ENCODE measurements at places on chromosomes 6 and 20. TPM values are rescaled to one million over a fixed set of nuclear protein-coding genes. Genes with fewer than 3 reads are reported as not detected.

DNA sequence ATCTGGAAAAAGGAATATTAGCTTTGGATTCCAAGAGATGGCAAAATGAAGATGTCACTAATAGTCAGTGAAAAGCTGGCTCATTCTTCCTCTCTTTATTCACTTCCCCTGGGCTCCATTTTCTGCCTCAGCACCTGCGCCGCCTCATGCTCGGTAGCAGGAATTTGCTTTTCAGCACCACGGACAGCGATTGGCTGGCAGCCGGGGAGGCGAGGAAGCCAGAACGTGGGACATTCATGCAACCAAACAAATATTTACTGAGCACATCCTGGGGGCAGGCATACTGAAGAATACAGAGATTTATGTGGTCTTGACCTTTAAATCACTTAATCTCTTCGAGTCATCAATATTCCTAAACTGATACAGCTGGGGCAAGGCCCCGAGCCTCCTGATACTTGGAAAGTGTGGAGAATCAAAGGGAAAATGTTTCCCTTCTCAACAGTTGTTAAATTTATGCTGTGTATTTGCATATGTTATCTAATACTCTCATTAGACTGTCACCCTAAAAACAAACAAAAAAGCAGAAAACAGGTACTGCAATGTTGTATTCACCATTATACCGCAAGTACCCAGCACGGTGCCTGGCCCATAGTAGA is 12.1 kb upstream of the PDYN start:
- peak; percentile 29 for DNase-seq

DNA sequence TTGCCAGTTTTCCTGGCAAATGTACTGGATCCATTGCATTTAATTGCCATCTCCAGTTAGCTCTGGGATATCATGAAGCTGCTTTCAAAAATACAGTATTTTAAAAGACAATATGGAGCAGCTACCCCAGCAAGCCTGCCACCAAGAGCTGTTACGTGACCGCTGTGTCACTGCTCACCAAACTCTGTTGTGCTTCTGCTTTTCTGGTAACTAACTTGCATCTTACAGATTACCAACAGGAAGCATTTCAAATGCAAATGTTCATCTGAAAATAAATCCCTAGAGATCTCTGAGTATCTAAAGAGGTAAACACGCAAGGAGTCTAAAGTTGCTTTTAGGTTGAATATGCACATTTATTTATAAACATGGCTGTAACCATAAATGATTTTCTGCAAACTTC is 1008.3 kb downstream of the KIF16B start:
- no peak for DNase-seq

- DNase-seq = no peak
Observed at GRCh38 chr6:83546636-83547035, 34.3 kb downstream of the PRSS35 start.

GRCh38 chr20:63158352-63158751 is 57.6 kb downstream of the YTHDF1 start:
- no peak for DNase-seq

GRCh38 chr20:52963131-52963530 is 9.0 kb upstream of the TSHZ2 start:
- no peak for DNase-seq

GRCh38 chr6:118344014-118344670 is 204.0 kb upstream of the PLN start:
- no peak for DNase-seq

DNA sequence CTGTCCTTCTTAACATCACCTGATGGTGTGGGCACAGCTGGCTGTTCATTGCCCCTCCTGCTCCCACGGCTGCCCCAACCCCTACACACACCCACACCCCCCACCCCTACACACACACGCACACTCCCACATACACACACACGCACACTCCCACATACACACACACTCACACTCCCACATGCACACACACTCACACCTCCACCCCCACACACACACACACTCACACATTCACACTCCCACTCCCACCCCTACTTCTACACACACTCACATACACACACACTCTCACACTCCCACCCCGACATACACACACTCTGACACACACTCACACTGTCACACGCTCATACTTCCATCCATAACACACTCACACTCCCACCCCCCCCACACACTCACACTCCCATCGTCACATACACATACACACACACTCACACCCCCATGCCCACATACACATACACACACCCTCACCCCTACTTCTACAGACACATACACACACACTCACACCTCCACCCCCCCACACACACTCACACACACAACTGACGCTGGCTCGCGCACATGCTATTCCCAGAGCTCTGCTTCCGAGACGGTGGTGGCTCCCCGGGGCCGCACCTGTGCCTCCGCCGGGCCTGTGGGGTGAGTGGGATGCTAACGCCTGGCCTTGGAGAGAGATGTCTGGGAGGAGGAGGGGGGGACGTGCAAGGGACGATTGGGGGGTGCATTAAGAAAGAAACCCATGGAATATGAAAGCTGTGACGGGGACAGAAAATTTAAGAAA is 174.8 kb upstream of the QKI start:
- no peak for DNase-seq

DNA sequence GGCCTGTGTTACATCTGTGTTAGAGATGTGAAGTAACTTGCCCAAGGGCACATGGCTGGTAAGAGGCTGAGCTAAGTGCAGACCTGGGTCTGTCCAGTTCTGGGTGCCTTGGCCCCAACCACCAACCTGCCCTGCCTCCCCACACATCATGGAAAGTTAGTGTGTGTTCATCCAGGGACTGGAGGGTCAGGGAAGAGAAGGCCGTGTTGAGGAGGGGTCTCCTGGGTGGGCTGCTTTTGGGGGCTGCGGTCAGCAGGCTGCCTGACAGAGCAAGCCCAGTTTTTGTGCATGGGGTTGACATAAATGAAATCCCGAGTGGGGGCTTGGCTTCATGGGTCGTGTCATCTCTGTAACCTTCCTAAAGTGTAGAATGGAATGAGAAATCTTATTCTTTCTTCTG is 10.9 kb downstream of the PYGB start:
- no peak for DNase-seq

DNA sequence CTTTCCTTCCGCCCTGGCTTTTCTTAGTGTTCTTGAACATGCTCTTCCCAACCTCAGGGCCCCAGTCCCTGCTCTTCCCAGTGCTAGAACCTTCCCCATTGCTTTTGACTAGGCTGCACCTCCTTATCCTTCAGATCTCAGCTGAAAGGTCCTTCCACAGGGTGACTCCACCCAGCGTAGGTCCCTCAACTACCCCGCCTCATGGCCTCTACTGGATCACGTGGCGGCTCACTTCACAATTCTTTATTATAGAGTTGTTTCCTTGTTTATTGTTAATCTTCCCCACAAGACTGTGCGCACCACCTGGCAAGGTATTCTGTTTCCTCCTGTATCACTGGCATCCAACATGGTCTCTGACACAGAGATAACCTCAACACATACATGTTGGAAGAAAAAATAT is 31.2 kb downstream of the TTLL9 start:
- DNase-seq = no peak

DSTN gene
- 294 TPM for total RNA-seq

CCN2 gene
- total RNA-seq = 221 TPM

DNA sequence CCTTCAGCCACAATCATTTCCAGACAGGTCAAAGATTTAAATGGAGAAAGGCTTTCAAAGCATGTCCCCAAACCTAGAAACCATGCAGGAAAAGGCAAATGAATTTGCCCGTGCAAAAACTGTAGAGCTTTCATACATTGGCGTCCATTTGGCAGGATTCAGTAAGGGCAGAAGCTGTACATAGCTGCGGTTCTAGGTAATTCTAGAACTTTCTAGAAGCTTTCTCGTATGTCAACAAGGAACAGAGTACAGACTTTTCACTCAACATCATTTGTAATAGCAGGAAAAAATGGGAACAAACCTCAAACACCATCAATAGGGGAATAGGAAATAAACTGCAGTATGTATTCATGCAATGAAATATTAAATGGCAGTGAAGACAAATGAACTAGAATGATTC is 11.1 kb upstream of the MAPK13 start:
- DNase-seq = no peak

Data from uterus (tissue), 4 donors.